ENCODE measurements at places on chromosomes 13 and 19.

DNA sequence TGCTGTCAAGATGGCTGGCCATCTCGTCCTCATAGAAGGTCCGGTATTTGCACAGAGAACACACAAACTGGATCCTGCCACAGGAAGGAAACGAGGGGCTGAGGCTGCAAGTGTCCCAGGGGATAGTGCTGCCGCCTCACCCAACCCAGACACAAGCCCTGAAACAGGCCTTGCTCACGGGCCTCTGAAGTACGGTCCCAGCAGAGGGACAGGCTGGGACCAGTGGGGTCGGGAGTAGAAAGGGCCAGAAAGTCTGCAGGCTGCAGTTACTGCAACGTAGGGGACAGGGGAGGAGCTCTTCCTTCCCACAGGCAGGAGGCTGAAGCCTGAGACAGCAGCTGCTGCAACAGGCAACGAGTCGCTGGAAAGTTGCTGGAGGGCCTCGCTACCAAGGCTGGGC lies 18.2 kb upstream of the AKAP8 start:
- no peak for DNase-seq

GRCh38 chr13:110916301-110917142 lies 1.7 kb upstream of the ANKRD10 start:
- DNase-seq, result no peak

GRCh38 chr13:28822151-28822550 lies 2.0 kb downstream of the MTUS2 start:
- DNase-seq, result no peak

- DNase-seq, result no peak
Measured at GRCh38 chr13:51035978-51036377, 75.1 kb downstream of the C13orf42 start.

DNA sequence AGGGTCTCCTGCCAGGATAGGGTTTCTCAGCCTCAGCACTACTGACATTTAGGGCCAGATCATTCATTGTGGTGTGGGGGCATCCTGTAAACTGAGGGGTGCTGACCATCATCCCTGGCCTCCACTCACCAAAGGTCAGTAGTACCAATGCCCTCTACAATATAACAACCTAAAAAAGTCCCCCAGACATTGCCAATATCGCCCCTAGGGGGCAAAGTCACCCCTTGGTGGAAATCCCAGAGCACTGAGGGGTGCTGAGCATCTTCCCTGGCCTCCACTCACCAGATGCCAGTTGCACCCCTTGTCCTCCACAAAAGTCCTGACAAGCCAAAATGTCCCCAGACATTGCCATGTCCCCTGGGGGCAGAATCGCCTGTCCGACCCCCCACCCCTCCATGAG lies 21.6 kb downstream of the CPAMD8 start:
- no peak for DNase-seq
